ENCODE measurements at places on chromosomes 5 and 9.

DNA sequence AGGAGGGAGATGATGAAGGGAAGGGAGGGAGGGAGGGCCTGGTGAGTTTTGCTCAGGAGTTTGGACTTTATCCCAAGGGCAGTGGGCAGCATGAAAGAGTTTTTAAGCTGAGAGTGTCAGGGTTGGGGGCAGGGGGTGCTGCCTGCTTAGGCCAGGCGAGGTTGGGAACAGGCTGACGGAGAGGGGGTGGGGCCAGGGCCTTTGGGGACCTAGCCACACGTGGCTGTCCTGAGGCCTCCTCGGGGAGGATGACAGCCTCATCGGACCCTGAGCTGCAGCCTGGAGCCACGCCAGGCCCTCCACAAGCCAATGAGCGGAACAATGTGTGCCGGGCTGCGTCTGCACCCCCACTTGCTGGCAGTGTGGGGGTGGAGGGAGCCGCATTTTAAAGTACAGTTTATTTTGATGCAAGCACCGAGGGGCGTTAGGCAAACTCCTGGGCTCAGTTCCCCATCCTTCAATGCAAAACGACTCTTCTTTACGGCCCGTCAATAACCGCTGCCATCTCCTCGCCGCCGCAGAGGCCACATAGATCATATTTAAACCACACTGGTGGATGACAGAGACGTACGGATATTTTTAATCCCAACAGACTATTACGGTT lies 5.3 kb upstream of the RXRA start:
- DNase-seq: no peak

DNA sequence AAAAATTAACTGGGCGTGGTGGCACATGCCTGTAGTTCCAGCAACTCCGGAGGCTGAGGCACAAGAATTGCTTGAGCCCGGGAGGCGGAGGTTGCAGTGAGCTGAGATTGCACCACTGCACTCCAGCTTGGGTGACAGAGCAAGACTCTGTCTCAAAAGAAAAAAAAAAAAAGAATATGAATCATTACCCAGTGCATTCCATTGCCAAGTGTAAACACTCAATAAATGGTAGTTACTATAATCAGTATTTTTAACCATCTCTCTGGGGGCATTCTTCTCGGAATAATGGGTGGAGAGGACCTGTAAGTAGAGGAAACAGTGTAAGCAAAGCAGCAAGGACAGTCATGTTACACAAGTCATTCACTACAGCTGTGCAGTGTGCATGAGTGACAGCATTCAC lies 13.8 kb upstream of the RANBP17 start:
- no peak for DNase-seq

- DNase-seq: no peak
Observed at GRCh38 chr5:17691762-17692161, 57.5 kb downstream of the TAF11L14 start.

GRCh38 chr5:67243944-67244343 lies 47.3 kb upstream of the CD180 start:
- DNase-seq: no peak

- DNase-seq: no peak
Observed at GRCh38 chr5:95786821-95787418, 35.6 kb downstream of the GLRX start.

DNA sequence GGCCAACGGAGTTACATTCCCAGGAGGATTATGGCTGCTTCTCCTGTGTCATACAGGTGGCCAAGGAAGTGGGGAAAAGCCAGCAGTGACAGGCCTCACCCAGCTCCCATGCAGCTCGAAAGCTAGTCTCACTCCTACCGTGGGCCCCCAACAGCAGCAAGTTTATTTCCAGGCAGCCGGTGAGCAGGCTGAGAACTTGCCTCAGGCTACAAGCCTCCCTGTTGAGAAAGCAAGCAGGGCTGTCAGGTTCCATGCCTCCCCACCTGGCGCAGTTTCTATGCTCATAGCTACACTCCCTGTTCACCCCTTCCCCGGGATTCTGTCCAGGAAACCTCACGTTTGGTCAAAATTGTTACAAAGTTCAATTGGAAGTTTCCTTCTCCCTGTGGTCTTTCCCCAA lies 27.5 kb upstream of the DNAH5 start:
- no peak for DNase-seq

DNA sequence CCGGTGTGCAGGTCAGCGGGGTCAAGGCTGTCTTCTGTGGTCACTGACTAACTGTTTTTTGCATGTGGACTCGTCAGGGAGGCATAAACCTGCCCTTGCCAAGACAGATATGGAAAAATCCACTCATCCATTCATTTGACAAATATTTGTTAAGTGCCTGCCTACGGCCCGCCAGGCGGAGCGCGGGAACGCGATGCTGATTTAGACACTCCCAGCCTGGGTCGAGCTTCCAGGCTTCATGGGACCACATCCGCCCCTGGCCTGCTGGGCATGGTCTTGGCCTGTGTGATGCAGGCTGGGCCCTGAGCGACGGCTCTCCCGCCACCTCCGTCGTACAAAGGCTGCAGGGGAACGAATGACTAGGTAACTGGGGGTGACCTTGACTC lies 18.1 kb downstream of the MYMK start:
- DNase-seq: no peak

DNA sequence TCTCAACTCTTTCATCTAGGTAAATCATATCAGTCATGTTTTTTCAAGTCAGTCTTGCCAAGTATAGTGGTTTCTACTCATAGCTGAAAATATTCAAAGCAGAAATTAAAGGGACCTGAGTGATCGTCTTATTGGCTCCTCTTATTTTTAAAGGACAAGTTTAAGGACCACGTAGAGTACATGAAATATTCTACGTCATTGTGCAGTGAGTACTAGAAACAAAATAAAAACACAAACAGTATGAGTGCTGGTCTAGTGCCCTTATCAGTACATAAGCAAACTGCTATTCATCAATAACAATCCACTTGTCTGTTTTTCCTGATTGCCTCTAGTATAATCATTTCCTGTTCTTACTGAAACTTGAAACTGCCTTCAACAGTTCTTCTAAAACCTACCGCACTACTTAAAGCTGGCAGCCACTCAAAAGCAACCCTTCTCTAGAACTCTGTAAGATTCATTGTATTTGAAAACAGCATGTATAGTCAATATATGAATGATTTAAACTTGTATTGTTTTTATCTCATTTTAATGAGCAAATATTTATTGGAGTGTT lies 853.7 kb downstream of the TAF11L14 start:
- no peak for DNase-seq

DNA sequence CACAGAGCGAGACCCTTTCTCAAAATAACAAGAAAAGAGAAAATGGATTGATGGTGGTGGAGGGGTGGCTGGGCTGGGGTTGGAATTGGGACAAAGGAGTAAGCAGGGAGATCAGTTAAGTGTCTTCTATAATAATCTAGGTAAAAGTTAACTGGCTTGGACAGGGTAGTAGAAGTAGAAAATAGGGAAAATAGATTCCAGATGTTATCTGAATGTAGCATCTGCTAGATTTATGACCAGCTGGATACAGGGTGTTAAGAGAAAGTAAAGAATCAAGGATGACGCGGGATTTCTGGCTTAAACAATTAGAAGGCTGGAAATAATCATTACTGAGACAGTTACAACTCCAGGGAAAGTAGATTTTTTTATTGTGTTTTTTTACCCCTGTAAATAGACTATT lies 13.0 kb downstream of the PPP6C start:
- no peak for DNase-seq

GRCh38 chr5:43033841-43034590 lies 6.1 kb downstream of the ANXA2R start:
- DNase-seq: no peak

- no peak for DNase-seq
Observed at GRCh38 chr5:33272288-33272687, 168.5 kb upstream of the TARS1 start.

DNA sequence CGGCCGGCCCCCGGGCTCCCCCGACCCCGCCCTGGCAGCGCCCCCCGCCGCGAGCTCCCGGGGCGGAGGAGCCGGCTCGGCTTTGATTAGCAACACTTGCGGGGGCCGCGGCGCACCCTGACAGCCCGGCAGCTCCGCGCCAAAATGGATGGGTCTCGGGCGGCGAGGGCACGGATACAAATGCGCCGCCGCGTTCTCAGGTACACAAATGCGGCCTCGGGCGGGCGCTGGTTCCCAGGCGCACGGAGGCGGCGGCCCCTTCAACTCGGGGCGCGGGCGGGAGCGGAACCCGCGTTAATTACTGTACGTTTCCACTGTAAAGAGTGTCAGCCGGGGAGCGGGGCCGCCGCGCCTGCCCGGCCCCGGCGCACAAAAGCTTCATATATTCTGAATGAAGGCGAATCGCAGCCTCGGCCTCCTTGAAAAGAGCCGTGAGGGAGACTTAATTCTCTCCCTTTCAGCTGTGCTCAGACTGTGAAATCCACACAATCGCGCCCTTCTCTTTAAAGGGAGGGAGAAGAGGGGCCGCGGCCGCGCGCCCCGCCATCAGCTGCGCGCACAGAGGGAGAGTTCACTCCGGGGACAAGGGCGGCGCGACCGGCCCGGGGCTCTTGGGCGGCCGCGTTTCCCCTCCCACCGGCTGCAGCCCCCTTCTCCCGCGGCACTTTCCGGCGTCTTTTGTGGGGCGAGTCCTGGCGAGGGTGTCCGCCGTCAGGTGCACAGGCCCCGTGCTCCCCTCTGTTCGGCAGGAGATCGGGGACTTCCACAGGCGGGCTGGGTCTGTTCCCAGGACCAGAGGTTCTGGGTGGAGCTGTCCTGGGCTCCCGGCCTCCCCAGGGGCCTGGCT lies 27.0 kb downstream of the MSX2 start:
- no peak for DNase-seq

DNA sequence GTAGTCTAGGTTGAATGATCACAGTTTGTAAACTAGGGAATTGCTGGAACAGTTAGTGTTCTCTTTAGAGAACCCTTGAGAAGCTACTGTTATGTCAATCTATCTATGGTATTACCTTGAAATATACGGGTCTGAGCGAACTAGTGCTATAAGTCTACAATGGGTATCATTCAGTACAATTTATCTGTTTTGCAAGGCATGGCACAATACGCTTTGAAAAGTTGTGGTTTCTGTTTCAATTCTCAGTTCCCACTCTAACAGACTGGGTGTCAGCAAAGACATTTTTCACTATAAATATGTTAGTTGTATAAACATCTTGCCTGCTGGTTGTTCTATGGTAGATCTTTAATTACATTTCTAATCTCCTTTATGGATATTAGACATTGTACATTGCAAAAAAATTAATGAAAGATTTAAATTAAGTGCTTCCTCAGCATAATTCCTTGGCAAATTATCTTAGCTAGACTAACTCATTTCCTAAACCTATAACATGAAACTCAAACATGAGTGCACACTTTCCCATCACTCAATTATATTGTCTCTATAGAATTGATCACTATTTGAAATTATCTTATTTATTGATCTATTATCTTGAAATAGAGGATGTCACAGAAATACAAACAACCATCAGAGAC lies 24.9 kb upstream of the SLCO6A1 start:
- no peak for DNase-seq

DNA sequence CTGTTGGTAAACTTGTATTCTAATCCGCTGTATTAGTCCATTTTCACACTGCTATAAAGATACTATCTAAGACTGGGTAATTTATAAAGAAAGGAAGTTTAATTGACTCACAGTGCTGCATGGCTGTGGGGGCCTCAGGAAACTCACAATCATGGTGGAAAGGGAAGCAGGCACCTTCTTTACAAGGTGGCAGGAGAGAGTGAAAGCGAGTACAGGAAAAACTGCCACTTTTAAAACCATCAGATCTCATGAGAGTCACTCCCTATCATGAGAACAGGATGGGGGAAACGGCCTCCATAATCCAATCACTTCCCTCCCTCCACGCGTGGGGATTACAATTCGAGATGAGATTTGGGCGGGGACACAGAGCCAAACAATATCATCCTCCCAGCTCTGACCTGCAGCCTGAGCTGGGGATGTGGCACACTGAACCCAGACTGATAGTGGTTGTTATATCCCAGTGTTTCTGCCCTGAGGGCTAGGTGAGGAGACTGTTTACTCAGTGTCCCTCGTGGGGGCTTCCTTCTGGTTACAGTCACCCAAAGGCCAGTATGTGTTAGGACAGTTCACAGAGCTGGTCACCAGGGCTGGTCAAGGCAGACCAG lies 488.3 kb downstream of the KDM4C start:
- DNase-seq: no peak

DNA sequence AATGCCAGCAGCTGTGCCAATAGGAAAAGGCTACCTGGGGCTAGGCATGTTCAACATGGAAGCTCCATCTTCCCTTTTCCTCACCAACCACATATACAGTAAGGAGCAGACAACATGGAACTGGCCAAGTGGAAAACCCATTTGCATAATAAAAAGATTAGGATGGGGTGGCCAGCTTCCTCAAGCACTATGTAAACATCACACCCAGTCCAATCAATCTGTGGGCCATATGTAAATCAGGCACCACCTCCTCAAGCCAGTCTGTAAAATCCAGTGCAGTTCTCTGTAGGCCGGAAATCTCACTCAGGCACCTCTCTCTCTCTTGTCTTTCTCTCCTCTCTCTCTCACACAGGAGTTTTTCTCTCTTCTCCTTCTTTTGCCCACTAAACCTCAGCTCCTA lies 360.2 kb upstream of the GRIA1 start:
- DNase-seq: no peak

- no peak for DNase-seq
Observed at GRCh38 chr9:131144201-131144600, 18.8 kb downstream of the NUP214 start.

DNA sequence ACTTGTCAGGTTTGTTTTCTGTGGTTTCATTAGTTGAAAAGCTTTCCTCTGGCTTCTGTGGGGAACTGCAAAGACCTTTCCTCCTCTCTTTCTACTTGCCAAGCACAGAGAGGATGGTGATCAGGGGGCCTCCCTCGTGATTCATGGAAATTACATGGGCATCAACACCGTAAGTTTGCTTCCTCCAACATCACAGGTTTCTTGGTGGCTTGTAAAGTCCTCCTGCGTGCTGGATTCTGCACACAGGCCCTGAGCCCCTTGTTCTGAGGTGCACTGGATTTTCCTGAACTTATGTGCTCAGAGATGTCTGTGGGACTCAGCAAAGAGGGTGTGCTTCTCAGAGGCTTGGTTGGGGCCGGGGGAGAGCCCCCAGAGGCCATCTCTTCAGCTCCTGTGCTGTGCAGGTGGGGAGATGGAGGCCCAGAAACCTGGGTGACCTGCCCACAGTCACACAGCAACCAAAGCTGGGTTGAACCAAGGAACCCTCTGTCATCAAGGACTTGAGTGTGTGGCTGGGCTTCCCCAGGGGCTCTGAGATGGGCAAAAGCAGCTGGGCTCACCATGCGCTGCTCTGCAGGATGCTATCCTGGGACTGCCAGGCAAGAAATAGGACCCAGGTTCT lies 36.5 kb downstream of the RGS3 start:
- DNase-seq: no peak

DNA sequence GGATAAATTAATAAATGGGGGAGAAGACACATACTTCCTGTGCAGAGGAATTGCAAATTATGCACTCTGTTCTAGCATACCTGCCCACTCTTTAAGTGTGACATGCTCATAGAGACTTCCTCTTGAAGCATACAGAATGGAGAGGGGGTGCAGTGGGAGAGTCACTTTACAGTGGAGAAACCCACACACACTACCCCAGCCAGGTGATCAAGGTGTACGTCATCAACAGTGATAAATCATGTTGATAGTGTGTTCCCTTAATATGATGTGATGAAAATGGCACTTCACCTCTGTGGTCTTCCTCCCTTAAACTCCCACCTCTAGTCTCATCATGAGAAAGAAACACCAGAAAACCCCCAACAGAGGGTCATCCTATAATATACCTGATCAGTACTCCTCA lies 110.0 kb downstream of the SH3GL2 start:
- DNase-seq: no peak

GRCh38 chr5:169027501-169028061 lies 273.4 kb downstream of the SLIT3 start:
- DNase-seq: no peak

GRCh38 chr5:33933723-33934169 lies 2.4 kb upstream of the RXFP3 start:
- no peak for DNase-seq

Data from activated naive CD4-positive, alpha-beta T cell treated with Interleukin-2 at 50 U/mL for 16 hours (primary cell).